ENCODE measurements at places on chromosomes 2 and 18.

DNA sequence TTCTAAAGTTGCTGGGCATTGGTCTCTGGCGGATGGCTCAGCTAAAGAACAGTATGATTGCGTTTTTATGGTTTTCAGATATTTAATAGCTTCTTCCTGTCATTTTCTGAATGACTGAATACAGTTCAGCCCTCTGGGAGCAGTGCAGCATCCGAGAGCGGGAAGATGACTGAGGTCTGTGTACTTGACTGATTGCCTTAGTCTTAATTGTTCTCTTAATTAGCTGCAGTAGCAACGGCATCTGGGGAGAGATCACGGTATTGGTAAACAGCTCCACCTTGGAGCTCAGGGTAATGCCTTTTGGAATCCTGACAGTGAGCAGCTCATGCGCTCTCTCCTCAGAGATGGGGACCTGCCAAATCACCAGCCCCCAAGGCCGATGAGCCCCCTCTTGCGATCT, 481.4 kb upstream of the SPRED2 start:
- no peak for DNase-seq

DNA sequence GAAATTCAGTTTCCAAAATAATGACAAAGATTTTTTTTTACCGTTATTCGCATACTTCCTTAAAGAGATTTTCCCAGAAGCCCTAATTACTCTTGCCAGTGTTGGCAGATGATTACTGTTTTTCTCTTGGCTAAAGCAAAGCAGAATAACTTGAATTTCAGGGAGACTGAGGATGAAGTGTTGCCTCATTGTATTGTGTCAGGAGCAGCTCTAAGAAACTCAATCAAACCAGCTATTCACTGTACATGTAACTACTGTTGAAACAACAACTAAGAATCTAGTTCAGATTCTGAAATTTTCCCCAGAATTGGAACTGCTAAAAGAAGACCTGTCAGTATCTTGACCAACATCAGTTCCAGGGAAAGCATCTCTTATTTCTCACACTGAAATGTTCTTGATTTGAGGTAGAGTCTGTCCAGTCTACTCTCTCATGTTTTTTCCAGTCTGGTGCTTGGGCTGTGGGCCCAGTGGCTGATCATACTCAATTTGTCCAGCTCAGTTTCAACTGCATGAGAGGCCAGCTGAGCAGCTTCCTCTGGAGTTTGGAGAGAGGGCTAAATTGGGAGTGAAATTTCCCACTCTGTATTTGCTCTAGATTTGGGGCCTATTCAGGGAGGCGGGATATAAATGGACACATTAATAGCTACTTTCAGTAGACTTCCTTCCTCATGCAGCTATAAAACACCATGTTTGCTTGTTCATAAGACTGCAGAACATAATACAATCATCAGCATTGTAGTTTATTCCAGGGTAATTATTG, 78.5 kb downstream of the PPP1R1C start:
- no peak for DNase-seq

- DNase-seq: no peak
These were observed 48.2 kb upstream of the KCNG2 start for GRCh38 chr18:79749251-79750191.

- no peak for DNase-seq
These were observed 14.9 kb upstream of the ZNF385B start for GRCh38 chr2:179876266-179876665.

- DNase-seq: no peak
These were observed 107.6 kb downstream of the SETBP1 start for GRCh38 chr18:44788334-44788733.

GRCh38 chr2:171592036-171592555, 69.8 kb downstream of the CYBRD1 start:
- no peak for DNase-seq

Measured in kidney tubule cell (primary cell).